ENCODE measurements at places on chromosomes 12 and 14. TPM values are rescaled to one million over a fixed set of nuclear protein-coding genes. Genes with fewer than 3 reads are reported as not detected.

INHBC gene
- not detected for total RNA-seq

- DNase-seq = no peak
These were observed 24.3 kb downstream of the SPRING1 start for GRCh38 chr12:116713527-116713926.

GRCh38 chr12:118334241-118334640, 38.5 kb downstream of the TAOK3 start:
- DNase-seq = no peak

DNA sequence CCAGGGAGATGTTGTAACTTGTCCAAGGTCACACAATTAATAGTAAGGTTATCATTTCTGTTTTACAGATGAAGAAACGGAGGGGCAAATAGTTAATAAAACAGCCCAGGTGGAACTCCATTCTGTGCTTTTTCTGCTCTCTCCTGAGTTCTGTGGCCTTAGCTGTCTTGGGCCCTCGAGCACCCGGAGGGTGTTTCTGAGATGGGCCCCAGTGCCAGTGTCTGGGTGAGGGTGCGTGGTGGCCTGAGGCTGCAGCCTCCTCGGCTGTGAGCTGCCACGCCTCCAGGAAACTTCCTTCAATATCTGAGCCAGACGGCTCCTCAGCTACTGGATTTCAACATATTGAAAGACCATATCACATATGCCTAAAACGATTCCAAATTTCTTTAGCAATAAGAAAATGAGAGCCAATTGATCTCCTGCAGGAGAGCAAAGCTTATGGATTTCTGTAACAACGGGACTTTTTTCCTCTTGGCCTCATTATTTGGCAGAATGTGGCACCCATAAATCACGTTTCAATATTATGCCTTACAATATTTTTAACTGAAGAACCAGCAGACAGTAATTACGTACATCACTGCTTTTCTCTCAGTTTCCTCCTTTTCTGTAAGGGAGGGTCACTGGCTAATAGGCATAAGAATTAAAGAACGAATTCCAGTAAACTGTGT, 74.8 kb upstream of the DICER1 start:
- DNase-seq = no peak

GRCh38 chr12:52042706-52043385, 8.4 kb upstream of the NR4A1 start:
- DNase-seq = no peak

GALNT8 gene
- total RNA-seq = 0.32 TPM

DNA sequence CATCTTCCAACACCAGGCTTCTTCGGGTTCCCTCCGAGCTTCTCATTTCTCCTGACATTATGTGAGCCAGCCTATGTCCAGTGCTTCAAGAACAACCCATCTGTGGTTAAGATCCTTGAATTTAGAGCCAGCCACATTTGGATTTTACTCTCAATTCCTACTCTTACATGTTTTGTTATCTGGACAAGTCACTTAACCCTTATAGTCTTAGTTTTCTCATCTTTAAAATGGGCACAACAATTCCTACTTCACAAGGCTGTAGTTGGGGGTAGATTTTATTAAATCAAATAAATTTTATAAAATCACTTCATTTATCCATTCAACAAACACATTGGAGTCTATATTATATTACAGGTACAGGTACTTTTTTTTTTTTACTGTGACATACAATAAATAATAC, 105.5 kb upstream of the SLC38A2 start:
- no peak for DNase-seq
